Nephron progenitor cell (in vitro differentiated cells): ENCODE measurements at places on chromosomes 6 and 20.
A peak's percentile ranks its signal among the peaks of the same experiment; 100 is the strongest.

DNA sequence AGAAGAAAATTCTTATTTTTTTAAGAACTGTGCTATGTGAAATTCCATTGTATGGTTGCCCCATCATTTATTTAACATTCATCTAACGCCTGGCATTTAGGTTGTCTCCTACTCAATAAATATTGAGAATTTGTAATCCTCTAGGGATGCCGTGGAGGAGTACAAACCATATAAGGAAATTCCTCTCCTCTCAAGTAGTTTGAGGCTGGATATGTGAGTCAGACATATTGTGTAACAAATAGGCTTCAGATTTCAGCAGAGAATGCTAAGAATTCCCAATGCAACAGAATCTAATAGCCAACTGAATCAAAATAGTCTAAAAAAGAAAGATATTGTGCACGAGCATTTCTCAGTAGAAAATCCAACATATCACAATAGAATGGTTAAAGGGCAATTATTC lies 174.7 kb downstream of the OTOR start:
- no peak for DNase-seq

DNA sequence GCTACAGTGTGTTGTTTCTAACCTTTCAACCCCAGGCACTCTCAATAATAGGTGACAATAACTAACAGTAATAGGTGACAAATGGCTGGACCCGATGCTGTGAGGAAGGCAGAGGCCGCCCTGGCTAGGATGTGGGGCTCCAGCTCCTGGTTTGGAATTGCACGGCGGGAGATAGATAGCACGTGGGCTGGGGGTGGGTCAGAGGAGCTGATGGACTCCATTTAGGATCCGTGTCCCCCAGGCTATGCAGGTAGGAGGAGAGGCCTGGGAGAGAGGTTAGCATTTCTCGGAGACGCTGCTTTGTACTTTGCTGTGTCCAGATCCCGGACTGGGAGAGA lies 61.4 kb downstream of the EZR start:
- DNase-seq = no peak

DNA sequence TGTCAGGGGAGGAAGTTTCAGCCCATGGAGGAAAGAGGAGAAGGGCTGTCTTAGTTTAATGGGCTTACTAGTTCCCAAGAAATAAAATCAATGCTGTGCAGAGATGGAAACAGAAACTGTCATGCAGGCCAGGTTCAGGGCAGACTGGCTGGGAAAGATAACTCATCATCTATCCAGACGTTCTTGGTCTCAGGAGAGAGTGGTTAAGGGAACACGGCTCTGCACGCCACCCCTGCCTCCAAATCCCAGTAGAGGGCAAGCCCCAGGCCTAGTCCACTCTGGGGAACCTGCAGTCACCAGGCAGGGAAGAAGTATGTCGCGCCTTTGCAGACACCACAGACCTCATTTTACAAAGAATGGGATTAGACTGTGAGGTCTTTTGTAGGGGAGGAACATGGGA lies 12.5 kb downstream of the ALDH8A1 start:
- DNase-seq = no peak

DNA sequence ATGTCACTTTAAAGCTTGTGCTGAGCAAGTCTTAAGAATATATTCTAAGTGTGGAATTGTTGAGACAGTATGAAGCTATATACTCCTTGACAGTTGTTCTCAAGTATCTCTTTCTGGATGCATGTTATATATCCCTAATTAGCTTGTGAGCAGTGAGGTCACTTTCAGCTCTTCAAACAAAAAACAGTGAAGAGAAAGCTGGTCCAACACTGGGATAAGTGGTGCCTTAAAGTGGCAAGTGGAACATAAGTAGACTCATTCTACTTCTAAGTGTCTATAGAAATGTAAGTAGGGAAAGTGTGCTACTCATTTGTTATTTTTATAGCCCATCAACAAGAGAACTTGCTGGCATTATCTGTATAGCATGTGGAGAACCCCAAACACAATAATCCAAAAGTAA lies 133.1 kb upstream of the BACH2 start:
- DNase-seq = no peak

DNA sequence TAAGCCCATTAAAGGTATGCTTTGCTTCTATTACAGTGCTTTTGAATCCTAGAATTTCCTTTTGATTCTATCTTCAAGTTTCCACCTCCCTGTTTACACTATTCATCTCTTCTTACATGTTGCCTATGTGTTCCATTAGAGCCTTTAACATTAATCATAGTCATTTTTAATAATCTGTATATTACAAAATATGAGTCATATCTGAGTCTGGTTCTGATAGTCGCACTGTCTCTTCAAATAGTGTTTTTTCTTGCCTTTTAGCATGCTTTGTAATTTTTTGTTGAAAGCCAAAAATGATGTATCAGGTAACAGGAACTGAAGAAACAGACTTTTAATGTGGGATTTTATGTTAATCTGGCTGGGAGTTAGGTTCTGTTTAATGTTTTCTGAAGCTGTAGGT lies 68.4 kb downstream of the DNAAF9 start:
- DNase-seq = no peak

DNA sequence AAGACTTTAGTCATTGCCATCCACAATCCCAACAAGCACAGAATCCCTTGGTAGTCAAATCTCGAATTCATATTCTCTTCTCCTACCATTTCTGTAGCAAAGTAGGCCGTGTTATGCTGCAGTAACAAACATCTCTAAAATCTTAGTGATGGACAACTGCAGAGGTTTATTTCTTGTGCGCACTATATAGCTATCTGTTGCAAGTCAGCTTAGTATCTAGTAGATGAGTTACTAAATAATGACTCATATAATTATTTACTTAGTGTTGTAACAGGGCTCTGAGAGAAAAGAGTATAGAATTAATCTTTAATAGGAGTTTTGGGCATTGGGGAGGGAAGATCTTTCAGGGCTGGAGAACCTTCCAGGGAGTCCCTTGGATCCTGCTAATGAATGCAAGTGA lies 73.3 kb downstream of the CAP2 start:
- no peak for DNase-seq

DNA sequence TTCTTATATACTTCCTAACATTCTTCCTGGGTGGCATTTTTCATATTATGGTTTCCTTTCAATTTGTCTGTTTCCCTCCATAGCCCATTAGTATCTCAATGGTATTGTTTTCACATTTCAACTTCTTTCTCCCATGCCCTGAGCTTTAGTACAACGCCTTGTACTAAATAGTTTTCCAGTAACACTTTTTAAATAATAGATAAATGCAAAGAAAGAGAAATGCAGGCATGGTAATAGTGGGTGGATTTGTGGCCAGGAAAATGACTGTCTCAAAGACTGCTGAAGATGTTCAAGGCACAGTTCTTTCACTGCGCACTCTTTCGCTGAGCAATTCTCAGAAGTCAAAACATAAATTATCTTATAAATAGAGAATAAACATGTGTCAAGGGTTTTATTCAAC lies 145.1 kb downstream of the LCA5 start:
- DNase-seq = no peak

DNA sequence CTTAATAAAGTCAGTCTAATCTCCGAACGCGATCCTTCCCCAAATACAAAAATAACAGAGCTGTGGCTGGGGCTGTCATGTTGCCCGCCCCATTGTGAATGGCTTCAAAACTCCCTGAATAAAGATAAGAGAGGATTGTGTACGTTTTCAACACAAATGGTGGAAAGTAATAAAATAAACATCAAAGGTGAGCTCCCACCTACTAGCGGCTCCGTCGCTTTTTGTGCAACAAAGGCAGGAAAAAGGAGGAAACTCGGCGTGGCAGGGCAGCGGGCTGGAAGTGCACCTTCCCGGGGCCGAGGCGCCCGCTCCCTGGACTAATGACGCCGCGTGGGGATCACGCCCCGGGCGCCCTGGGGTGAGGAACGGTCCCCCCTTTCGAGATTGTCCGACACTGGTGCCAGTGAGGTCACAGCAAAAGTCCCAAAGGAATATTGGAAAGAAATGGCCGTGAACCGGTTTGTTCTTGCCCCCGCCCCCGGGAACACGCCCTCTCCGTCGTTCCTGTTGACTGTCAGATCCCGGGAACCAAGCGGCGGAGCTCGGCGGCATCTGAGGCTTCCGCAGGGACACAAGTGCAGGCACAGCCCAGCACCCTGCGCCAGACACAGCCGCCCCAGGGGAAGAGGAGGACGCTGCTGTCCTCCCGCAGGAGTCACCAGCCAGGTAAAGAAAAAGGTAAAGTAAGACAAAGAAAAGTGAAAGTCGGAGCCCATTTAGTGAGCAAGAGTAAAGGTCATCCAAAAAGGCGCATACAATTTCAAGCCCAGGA lies 1.1 kb upstream of the FOXQ1 start:
- DNase-seq = peak; percentile 56

GRCh38 chr6:160435935-160436334 lies 87.8 kb downstream of the SLC22A3 start:
- no peak for DNase-seq

- no peak for DNase-seq
Observed at GRCh38 chr6:56806368-56806767, 148.5 kb upstream of the BEND6 start.

DNA sequence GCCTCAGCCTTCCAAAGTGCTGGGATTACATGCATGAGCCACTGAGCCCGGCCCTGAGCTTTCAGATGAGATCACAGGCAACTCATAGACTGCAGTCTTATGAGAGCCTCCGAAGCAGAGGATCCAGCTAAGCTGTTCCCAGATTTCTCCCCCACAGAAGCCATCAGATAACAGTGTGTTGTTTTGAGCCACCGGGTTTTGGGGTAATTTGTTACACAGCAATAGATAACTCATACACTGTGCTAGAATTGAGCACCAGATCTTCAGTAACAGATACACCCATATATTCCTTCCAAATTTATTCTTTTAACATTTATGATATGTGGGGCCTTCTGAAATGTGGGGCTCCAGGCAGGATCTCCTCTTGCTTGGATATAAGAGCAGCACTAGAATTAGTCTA lies 19.0 kb upstream of the ZBTB22 start:
- DNase-seq = no peak
